ENCODE measurements at places on chromosomes 4 and X.

- no peak for DNase-seq
Measured at GRCh38 chr4:6332669-6333050, 63.0 kb downstream of the WFS1 start.

- DNase-seq, result no peak
Measured at GRCh38 chrX:13345438-13345837, 25.6 kb upstream of the ATXN3L start.

GRCh38 chr4:143559757-143560147, 46.2 kb downstream of the SMARCA5 start:
- no peak for DNase-seq

- no peak for DNase-seq
Measured at GRCh38 chrX:153226344-153227185, 47.5 kb downstream of the MAGEA1 start.

- DNase-seq, result no peak
Measured at GRCh38 chr4:13539047-13539618, 5.2 kb downstream of the NKX3-2 start.

DNA sequence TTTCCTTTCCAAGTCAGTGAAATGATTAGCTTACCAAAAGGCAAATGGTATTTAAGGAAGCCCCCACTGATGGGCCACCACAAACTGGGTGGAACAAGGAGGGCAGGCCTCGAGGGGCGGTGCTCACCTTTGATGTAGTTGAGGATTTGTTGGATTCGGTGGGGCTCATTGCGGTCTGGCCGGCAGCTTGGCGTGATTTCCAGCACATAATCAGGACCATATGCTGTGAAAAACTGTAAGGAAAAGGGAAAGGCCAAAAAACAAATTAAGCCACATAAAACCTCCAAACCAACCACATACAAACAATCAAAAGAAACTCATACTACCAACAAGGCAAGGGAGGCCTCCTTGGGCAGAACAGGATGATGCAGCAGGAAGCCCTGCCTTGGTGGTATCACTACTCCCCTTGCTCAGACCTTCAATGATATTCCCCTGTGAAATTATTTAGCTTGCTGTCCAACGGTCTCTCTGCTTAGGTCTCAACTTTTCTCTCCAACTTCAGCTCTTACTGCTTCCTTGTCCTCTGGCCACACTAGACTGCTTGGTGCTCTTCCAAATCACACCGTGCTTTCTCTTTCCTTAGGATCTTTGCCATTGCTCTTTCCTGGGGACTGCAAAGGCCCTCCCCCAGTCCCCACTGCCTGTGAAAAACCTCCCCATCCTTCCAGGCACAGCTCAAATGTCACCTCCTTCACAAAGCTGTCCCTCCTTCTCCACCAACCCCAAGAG, 46.1 kb upstream of the CITED1 start:
- DNase-seq, result no peak

DNA sequence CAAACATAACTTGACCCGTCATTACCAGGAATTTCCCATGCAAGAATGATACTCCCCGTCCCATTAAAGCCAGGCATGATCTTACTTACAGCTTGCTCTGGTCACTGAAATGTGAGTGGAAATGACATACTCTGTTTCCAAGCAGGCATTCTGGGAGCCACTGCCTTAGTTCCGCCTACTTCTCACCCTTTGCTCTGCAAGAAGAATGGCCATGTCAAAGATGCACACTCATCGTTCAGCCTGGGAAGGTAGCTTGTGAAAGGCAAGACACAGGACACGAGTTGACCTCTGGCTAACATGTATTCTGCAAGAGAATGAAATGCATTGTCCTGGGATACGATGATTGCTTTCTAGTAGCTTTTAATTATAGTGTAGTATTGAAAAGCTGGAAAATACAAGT, 1144.4 kb downstream of the NLGN4X start:
- DNase-seq, result no peak

DNA sequence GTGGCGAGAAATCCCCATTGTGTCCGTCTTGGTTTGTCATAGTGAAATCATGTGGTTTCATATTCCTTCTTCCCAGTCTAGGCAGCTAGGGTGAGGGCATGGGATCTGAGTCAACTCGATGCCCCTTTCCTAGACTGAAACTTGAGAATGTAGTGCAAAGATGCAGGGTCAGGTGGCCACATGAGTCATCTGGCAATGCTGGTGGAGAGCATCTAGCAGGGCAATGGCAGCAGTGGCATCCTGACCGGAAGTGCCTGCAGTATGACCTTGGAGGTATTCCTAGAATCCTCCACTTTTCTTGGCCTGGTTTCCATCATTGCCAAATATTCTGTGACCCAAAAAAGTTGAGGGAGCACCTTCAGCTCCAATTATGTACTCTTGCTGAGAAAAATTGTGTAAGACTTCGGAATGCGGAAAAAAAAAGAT, 39.1 kb upstream of the TMEM184C start:
- no peak for DNase-seq

DNA sequence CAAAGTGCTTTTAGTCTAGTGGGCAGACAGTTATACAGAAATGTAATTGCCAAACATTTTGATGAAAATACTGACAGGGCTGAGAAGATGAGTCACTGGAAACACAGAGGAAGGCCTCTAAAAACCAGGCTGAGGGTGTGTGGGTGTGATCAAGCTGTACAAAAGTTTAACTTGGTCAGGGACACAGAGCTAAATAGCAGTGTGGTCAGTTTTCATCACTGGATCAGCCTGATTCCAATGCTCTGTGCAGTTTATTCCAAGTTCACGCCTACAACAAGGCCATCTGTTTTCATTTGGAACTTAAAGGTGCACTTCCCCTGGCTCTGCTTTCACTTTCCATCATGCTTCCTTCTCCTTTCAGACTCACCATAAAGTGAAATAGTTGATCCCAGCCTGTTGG, 10.6 kb downstream of the CENPVL3 start:
- DNase-seq, result no peak

GRCh38 chr4:76801621-76802235, 96.2 kb downstream of the SOWAHB start:
- no peak for DNase-seq
